ENCODE measurements at places on chromosomes 7 and 10.

DNA sequence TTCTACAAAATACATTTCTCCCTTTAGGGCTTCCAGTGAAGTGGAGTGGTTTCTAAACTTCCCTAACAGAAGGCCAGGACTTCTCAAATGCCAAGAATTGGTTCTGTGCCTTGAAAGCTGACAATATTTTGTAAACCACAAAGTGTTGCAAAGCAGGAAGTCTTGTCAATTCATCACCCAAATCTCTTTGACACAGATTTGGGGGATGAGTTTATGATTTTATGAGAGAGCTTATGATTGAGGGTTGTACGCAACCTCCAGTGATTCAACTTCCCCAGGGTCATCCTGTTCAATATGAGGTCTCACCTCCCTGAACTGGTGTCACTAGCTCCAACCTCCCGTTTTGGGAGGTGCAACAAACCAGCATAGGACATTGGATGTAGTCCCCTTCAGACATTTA, 83.7 kb downstream of the PRLHR start:
- DNase-seq: no peak

GRCh38 chr7:113912876-113913275, 5.9 kb downstream of the PPP1R3A start:
- DNase-seq: no peak

GRCh38 chr10:117547016-117547715, 4.6 kb downstream of the EMX2 start:
- no peak for DNase-seq

DNA sequence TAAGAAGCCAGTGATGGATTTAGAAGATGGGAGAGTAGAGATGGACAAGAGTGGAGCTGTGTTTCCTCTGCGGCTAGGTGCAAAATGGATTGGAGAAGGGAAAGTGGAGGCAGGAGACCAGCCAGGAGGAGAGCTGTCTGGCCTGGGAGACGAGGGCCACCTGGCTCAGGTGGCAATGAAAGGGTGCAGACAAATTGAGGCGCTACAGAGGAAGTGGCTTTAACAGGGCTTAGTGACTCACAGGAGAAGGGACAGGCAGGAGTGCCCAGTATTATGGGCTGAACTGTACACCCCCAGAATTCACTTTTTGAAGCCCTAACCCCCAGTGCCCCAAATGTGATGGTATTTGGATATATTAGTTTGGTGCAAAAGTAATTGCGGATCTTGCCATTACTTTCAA, 65.6 kb upstream of the DUSP5 start:
- DNase-seq: no peak

DNA sequence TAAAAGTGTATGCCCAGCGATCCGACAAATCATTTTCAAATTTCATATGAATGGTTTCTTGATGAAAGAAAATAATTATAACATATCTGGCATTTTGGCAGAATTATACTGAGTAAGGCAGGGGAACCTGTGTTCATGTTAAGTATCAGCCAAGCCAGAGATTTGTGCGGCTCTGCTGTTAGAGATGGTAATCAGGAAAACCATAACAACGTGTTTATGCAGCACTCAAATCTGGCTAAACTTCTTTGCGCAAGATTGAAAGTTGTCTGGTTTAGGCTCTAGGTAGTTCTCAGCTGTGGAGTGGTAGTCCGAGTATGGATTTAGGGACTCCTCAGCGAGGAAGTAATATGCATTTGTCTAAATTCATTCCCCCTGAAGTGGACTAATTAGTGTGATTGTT, 8.9 kb upstream of the CTBP2 start:
- no peak for DNase-seq

DNA sequence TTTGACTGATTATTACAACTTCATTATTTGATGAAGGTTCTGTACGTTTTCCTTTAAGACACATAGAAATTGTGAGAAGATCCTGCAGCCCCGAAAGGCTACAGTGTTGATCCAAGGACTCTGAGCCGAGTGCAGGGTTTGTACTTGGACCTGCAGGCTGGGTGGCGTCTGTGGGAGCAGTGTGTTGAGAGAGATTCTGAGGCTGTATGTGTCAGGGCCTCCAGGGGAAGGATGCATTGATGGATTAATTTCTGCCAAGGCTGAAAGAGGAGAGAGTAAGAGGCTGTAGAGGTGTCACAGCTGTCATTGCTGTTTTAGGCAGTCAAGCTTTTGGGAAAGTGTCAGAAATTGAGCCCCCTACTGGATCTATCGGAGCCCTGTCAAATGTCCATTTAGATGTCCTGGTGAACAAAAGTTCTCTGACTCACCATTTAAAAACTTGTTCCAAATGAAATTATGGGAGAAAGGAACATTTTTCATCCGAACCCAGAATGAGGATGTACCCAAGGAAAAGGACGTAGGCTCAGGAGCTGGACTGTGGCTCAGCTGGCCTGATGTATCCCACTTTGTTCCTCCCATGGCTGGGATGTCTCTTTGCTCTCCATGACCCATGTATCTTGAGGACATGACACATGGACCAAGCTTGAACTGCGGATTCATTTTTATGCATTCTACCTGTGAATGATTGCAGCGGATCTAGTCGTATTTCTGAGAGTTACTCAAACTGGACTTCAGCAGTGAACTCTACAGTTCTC, 102.2 kb downstream of the TCF7L2 start:
- no peak for DNase-seq

DNA sequence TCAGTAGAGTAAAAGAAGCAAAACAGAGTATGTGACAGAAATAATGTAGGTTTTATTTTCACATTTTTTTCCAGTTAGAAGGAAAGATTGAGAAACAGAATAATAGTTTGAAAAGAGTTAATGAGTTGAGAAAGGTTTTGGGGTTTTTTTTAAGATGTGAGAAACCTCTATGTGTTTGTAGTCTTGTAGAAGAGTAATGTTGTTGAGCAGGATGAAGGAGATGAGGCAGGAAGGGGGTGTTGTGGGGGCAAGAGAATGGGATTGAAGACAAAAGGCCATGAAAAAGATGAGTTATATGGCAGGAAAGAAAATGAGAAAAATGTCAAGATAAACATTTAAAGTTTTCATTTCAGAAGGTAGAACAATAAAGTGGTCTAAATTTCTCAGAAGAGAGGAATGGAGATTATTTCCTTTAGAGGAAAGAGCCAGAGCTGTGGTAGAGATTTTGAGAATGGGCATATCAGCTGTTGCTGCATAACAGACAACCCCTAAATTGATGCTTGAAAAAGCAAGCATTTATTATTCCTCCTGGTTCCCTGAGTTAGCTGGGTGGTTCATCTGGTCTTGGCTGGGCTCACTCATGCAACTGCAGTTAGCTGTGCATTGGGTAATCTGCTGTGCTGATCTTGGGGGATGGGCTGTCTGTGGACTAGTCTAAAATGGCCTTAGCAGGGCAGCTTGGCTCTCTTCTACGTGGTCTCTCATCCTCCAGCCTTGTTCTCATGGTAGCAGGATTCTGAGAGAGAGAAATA, 27.1 kb downstream of the PCGF5 start:
- no peak for DNase-seq

DNA sequence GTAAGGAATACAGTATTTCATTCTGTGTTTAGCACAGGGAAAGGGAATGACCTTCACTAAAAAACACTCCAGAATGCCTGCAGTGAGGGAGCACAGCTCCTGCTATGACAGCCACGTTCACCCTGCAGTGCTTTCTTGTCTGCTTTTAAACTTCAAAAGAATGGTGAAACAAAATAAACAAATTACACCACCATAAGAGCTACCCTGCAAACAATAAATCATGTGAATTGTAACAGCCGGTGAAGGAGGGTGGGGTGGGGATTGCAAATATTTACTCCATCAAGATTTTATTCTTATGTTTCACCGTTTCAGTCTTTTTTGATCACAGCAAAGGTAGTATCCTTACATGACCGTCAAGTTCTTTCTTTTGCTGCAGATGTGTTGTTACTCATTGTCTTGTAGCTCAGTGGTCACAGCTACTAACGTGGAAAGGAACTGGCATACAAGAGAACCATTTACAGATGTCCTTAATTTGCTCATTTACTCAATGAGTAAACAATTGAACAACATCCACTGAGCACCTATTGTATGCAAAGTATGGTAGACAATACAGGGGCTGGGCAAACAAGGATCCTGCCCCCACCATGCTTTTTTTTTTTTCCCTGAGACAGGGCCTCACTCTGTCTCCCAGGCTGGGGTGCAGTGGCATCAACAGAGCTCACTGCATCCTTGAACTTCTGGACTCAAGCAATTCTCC, 4.1 kb upstream of the CHN2 start:
- no peak for DNase-seq

DNA sequence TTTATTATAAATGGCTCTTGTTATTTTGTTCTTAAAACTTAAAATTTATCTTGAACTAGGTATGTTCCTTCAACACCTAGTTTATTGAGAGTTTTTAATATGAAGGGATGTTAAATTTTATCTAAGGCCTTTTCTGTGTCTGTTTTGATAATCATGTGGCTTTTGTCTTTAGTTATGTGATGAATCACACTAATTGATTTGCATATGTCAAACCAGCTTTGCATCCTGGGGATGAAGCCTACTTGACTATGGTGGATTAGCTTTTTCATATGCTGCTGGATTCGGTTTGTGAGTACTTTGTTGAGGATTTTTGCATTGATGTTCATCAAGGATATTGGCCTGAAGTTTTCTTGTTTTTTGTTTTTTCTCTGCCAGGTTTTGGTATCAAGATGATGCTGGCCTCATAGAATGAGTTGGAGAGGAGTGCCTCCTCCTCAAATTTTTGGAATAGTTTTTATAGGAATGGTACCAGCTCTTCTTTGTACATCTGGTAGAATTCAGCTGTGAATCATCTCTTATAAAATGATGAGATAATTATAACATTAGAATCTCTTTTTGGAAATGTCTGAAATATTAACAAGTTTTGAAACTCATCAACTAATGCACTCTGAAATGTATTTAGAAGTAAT, 78.7 kb upstream of the AGR3 start:
- DNase-seq: no peak

GRCh38 chr10:112687647-112688046, 240.6 kb downstream of the VTI1A start:
- DNase-seq: no peak

DNA sequence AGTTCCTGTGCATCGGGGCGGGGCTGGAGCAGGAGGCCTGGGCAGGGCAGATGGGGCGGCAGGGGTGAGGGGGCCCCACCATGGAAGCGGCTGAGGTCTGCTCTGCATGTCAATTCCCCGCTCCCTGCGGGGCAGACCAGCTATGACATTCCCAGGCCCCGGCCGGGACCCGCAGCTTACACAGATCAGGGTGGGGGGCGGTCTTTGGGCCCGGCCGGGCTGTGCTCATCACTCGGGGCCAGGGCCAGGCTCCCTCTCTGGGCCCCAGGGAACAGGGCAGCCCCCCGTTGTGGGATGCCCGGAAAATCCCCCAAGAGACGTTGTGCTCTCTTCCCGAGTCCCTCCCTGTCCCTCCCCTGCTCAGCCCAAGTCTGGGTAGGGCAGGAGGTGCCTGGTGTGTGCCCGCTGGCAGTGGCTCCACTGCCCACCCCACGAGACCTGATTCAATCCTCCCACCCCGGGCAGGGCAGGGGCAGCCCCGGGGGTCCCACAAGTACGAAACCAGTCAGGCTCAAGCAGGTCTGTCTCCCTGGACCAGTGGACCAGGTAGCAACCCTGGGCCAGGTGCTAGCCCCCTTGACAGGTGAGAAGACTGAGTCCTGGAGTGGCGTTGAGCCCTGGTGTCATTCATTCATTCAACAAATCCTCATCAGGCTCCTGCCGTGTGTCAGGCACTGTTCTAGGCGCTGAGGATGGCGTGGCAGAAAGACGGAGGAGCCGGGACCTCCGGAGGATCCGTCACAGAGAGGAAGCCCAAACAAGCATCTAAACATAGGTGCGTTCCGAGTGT, 29.0 kb downstream of the MICALL2 start:
- DNase-seq: no peak

GRCh38 chr10:70984986-70985722, 96.8 kb upstream of the PCBD1 start:
- DNase-seq: no peak

GRCh38 chr10:69086001-69086509, 1.8 kb upstream of the SRGN start:
- no peak for DNase-seq

DNA sequence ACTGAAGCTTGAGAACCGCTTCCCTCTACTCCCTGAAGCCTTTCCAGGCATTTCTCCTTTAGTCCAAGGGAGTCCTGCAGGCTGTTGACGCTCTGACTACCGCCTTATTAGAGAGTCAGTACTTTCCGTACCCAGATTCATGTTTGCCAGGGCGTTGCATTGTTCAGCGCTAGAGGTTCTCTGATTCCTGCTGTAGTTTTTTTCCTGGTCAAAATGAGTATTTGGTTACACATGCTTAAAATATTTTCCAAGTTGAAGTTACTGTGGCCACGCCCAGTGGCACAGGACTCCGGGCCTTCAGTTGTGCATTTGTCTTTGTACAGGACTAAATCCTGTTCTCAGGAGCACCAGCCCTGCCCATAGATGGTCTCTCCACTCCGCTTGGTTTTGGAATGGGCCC, 7.9 kb downstream of the MTURN start:
- DNase-seq: no peak

GRCh38 chr10:133115453-133115842, 27.7 kb downstream of the ADGRA1 start:
- DNase-seq: no peak

DNA sequence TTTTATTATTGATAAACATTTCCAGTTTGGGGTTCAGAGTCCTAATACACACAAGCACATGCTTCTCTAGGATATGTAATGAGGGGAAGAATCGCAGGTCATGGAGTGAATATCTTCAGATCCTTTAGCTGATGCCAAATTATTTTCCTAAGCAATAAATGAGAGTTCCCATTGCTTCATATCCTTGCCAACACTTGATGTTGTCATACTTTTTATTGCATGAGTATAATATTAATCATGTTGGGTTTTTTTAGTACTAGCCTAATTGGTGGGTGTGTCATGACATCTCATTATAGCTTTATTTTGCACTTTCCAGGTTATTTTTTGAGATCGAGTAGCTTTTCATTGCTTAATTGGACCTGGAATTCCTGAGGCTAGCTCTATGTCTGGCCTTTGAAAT, 35.3 kb downstream of the TLX1 start:
- DNase-seq: no peak

DNA sequence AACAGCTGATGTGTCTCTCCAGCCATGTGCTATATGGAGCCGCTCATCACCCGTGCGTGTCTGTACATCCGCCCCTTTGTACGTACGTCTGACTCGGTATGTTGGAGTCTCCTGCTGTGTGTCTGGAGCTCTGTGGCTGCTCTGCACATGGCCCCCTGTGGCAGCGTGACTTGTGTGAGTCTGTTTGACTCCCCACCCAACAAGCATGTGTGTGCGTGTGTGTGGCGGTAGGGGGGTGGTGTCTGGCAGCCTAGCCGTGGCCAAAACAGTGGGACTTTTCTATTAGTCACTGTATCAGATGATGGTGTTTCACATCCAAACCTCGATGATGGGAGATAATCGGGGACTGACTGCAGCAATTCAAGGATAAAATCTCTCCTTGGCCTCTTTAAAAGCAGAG, 94.1 kb downstream of the COL13A1 start:
- DNase-seq: no peak

DNA sequence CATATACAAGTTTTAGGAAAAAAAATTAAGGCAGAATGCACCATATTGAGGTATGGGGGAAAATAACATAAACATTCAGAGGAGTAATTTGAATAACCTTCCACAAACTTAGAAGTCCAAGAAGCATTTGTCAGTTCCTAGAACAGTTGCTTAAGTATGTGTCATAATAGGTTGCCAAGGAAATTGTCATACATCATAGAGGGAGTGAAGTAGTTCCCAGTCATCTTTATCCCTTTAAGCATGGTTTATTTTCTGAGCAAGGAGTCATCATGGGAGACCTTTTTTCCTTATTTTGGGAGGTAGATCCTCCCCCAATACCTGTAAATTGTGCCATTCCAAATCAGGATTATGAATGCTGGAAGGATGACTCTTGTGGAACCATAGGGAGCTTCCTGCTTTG, at the start of gene SSMEM1:
Gene SSMEM1, plus strand, starts transcription at position 219 of the 400 bp plus-strand sequence. Its CDS starts 51 bp downstream, at position 270.
- DNase-seq: no peak

- no peak for DNase-seq
These were observed 214.4 kb downstream of the CREB5 start for GRCh38 chr7:28626624-28627262.
